HL-60 (cell line): ENCODE measurements at places on chromosomes 6 and 20.

- DNase-seq = no peak
Observed at GRCh38 chr6:131693384-131693783, 7.8 kb downstream of the OR2A4 start.

- DNase-seq = no peak
Observed at GRCh38 chr6:136740050-136740974, 52.0 kb downstream of the MAP3K5 start.

- no peak for DNase-seq
Observed at GRCh38 chr20:44065401-44066340, 121.3 kb downstream of the JPH2 start.

DNA sequence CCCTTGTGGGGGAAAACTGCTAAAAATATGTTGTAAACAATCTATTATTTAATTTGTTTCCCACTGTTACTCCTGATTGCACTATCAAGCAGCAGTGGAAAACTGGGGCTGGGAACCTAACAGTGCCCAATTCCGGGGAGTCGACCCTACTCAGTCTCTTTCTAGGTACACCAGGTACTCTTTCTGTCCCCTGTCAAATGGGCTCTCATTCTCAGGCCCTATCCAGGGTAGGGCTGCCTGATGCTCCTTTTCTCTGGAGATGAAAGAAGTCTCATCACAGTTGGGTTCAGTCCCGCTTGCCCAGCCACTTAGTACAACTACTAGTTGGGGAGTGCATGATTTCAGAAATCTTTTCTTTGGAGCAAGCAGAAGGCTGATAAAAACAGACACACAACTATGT is 52.0 kb downstream of the HS3ST5 start:
- no peak for DNase-seq

DNA sequence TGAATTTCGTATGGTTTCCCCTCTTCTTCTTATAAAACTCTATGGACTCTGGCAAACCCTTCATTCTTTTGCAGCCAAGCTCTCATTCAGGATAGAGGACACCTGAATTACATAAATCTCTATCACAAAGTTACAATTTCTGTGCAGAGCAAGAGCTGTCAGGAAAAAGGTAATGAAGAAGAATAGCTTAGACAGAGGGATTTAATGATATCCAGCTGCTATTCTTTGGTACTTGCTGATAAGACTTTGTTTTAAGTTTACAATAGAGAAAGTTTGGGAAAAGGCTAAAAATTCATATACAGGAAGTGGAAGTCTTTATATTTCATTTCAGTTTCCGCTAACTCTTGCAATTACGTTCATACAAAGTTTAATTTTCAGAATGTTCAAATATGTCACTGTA is 227.0 kb downstream of the FOXC1 start:
- DNase-seq = no peak

DNA sequence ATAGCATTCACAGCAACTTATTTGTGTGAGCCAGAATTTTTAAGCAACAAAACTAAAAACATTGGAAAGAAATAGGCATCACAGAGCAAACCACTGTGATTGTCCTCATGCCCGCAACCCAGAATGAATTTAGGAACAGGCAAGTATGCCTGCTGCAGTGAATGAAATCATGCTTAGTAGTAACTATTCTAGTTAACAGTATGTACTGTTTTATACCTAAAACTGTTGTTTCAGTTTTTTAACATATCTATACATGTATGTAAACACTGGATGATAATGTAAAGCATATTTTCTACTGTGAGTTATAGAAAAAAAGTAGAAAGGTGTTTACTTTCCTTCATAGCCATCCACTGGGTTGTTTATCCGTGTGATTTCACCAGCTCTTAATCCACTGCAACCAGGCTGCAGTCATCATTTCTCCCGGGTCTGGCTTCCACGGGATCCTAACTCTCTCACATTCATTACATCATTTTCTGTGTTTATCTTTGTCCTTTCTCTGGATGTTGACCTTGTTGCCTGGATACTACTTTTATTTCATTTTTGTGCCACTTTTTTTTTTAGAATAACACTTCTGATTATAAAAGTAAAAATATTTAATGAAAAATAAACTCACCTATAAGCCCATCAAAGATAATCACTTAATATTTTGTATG is 3.6 kb upstream of the ARFGEF3 start:
- no peak for DNase-seq

DNA sequence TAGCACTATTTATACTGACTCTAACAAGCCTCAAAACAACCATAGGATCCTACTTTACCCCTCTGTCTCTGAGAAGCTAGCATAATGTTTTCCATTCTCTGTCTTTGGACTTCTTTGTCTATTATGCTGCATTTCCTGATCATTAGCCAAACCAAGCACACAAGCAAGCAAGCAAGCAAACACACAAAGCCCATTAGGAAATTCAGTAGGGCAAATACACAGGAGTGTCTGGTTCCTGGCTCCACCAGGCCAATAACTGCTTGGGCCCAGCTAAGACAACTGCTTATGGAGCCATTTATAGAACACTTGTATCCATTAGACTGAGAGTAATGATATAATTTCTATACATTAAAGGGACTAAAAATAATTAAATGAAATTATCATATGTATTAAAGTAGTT is 952.9 kb upstream of the EPHA7 start:
- DNase-seq = no peak

GRCh38 chr20:17795501-17796071 is 95.8 kb downstream of the BANF2 start:
- peak; percentile 8 for DNase-seq

- DNase-seq = no peak
Observed at GRCh38 chr20:33166533-33167113, 1.3 kb upstream of the BPIFA2 start.

- no peak for DNase-seq
Observed at GRCh38 chr20:58038123-58038654, 190.3 kb downstream of the ANKRD60 start.

DNA sequence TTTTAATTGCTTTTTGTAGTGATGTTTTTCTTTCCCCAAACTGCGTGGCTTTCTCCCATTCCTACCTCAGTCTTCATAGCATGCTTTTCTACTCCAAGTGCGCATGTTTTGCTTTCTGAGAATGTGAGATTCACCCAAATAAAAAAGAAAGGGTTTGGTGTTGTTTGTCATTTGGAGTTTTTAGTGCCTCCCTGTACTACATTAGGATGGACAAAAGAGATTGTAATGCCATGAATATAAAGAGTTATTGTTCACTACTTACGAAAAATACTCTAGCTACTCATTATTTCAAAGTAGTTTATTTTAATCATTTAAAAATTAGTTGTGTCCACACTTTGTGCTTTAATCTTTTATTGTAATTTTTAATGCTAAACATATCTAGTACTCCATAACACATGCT is 81.8 kb downstream of the RNF217 start:
- DNase-seq = no peak

DNA sequence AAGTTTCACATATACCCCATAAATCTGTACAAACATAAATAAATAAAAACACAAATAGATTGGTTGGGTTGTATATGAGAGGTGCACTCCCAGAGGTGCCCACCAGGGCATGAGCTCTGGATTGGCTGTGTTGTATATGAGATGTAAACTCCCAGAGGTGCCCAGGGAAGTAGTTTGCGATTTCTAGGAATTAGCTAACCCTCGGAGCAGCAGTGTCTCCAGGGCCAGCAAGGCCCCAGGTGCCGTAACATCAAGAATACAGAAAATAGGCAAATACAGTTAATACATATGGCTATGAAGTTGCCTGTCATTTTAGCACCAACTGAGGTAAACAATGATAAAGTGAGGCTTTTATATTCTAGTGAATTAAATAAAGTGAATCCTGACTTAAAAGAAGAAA is 5.4 kb upstream of the GINM1 start:
- peak; percentile 26 for DNase-seq

DNA sequence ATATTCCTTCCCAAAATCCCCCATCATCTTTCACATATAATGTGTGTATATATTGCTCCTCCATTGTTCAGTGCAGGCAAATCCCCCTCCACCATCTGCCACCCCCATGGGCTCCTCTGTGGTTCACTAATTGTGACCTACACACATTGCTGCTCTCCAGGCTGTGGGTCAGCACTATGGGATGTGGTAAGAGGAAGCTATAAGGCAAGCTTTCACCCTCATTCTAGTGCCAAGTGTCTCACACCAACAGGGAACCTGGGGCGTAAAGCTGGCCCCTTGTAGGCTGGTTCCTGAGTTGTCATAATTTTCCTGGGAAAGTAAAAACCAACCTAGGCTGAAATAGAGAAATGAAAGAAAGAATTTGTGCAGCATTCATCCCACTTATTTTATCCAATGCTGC is 16.8 kb downstream of the FKBP1A start:
- peak; percentile 55 for DNase-seq

DNA sequence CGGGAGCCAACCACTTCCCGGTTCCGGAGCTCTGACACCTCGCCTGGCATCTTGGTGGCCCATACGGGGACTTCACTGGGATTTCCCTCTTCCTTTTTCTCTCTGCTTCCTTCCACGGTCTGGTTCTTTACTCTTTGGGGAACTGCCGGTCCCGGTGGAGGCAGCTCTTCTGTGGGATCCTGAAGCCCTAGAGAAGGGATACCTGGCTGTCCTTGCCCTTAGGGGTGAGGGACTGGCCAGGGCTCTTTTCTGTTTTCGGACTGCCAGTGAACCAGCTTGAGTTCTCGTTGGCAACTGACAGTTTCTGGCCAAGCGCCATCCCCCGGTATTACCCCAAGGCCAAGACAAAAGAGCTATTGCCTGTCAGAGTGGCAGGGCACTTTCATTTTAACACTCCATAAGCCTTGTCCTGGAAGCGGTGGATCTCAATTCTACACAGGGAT is 880 bp upstream of the CPXM1 start:
- no peak for DNase-seq

DNA sequence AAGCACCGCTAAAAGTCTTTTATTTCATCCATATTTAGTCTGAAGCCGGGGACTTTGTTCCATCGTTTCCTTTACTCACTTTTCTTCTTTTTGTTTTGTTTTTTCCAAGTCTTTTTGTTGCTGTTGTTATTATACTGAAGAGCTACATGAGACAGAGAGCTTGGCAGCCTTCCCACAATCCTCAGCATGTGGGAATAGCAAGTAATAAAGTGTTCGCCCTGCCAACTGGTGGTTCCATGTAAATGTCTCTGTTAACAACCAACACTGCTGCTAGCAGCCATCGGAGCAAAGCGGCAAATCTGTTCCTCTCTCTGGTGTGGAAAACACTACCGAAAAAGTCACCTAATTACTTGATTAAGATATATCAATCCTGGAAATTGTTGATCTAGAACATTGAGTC is 437.8 kb upstream of the ID4 start:
- DNase-seq = no peak

- DNase-seq = no peak
Observed at GRCh38 chr6:108163644-108164542, 1.9 kb upstream of the NR2E1 start.

DNA sequence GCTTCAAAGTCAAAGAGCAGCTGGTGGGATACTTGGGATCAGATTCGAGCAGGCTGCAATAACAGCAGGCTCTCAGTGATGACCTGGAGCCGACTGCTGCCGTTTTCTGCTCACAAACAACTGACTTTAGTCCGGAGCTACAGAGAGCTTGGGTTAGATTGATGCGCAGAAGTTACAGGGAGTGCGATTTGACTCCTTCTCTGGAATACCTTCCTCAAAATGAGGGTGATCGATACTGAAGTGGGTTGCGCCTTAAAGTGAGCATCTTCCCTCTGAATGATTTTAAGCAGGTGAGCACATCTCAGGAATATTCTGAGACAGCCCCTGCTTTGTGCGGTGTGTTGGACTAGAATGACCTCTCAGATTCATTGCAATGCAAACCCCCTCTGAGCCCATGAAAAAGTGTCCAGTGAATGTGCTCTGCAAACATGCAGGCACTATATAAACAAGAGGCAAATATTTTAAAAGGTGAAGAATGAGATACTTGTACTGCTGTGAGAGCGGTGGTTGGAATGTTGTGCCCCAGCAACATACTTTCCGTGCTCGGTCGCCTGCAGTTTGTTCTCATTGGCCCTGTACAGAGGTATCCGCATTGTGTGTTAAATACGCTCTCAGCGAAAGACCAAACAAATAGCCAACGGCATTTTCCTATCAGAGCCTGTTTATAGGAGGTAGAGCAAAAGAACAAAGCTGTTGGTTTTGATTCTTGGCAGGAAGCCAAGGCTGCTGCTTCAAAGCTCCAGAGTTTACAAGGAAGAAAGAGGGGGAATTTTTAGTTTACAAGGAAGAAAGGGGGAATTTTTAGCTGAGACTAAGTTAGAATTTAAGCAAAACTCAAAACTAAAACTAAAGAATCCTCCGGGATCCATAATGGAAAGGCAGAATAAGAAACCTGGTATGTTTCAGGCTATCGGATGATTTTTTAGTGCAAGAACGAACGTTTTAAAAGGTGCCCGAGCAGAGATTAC is 67.7 kb downstream of the PHACTR2 start:
- DNase-seq = no peak

DNA sequence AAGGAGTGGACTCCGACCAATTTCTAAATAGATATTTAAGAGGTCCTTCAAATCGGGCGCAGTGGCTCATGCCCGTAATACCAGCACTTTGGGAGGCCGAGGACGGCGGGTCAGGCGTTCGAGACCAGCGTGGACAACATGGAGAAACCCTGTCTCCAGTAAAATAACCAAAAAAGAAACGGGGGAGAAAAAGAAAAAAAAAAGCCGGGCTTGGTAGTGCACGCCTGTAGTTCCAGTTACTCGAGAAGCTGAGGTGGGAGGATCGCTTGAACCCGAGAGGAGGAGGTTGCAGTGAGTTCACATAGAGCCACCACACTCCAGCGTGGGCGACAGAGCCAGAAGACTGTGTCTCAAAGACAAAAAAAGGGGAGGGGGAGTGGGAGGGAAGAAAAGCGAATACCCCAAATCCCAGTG is 53.3 kb upstream of the HFE start:
- no peak for DNase-seq

DNA sequence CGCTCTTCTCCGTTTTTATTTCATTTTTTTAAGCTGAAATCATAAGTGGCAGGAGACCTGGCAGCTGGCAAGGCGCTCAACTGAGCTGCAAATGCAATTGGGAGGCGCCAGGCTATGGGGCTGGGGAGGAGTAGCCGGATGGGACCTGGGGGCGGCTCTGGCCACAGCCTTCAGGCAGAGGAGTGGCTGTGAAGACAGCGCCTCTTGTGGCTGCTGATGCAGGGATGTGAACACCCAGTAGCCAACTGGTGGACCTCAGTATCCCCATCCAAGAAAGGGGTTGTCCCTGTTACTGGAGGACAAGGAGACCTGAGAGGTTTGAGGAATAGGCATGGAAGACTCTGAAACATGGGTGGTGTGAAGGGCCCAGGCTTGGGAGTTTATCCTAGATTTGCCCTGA is 12.6 kb downstream of the KCNK17 start:
- no peak for DNase-seq

DNA sequence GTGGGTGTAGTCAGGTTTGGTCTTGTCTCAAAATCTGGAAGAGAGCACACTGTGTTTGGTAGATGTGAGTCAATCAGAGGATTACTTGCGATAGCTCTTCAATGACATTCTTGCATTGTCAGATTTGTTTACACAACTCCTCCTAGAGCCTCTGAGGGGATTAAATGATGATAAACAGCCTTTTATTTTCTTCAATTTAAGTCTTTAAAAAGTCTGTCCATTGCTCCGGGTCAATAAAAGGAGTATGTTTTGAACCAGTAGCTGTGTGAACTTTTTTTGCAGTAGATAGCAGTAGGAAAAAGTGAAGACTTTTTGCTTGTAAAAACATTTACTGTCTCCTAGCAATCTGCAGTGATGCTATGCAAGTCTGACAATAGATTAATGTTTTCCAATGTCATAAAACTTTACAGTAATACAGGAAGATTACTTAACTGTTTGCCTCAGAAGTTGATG is 49.9 kb downstream of the GJA1 start:
- no peak for DNase-seq

GRCh38 chr20:9903048-9903655 is 64.3 kb upstream of the PAK5 start:
- DNase-seq = no peak
